Thoracic aorta (tissue), 2 donors: ENCODE measurements at places on chromosomes 12 and 14.

GRCh38 chr14:62301911-62302310 is 539.7 kb downstream of the SNAPC1 start:
- DNase-seq = no peak
- no peak overlapping the region for H3K27ac ChIP-seq
- H3K27me3 ChIP-seq = no peaks in the 10 kb centered on the region
- no peaks in the 10 kb centered on the region for H3K36me3 ChIP-seq
- H3K4me1 ChIP-seq = no peaks in the 10 kb centered on the region

DNA sequence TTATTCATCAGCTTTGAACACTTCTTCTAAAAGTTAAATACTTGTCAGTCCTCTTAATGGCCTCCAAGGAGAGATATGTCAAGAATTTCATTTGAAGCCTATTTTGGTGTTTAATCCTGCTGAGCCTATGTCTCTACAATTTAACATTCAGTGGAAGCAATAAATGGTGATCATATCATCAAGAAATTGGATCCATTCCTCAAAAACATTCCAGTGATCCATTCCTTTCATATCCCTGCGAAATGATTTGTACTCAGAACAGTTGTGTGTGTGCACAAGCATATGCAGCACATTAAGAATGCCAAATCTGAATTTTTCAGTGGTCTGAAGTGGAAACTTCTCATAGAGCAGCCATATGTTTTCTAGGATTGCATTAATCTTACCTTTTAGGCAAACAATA is 373.7 kb upstream of the SYT1 start:
- H3K4me3 ChIP-seq = no peak overlapping the region
- H3K27me3 ChIP-seq = no peaks in the 10 kb centered on the region
- no peaks in the 10 kb centered on the region for H3K4me1 ChIP-seq
- H3K27ac ChIP-seq = no peak overlapping the region
- DNase-seq = no peak
- no peaks in the 10 kb centered on the region for H3K36me3 ChIP-seq

DNA sequence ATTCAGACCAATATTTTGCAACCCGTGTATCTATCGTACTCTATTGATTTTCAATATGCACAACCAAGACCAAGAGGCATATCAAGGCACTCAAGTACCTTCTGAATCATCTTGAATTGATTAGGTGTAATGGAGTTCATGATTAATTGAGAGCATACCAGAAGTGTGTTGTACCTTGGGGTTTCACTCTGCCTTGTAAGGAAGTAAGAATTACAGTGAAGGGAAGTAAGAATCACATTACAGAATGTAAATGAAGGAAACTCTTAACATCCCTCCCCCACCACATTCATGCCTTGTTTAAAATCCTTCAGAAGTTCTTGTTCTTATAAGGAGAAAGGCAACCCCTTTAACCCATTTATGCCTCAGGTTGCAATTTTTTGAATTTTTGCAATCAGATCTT is 5.4 kb upstream of the MGAT4C start:
- no peaks in the 10 kb centered on the region for H3K36me3 ChIP-seq
- peaks cover 12% of the 10 kb centered on the region for H3K4me1 ChIP-seq
- DNase-seq = no peak
- no peak overlapping the region for H3K27ac ChIP-seq
- H3K4me3 ChIP-seq = no peak overlapping the region
- H3K27me3 ChIP-seq = no peaks in the 10 kb centered on the region

GRCh38 chr14:58747181-58747580 is 109.4 kb downstream of the DACT1 start:
- H3K36me3 ChIP-seq = no peaks in the 10 kb centered on the region
- no peaks in the 10 kb centered on the region for H3K27me3 ChIP-seq
- no peak overlapping the region for H3K4me3 ChIP-seq
- no peak for DNase-seq
- no peak overlapping the region for H3K27ac ChIP-seq

DNA sequence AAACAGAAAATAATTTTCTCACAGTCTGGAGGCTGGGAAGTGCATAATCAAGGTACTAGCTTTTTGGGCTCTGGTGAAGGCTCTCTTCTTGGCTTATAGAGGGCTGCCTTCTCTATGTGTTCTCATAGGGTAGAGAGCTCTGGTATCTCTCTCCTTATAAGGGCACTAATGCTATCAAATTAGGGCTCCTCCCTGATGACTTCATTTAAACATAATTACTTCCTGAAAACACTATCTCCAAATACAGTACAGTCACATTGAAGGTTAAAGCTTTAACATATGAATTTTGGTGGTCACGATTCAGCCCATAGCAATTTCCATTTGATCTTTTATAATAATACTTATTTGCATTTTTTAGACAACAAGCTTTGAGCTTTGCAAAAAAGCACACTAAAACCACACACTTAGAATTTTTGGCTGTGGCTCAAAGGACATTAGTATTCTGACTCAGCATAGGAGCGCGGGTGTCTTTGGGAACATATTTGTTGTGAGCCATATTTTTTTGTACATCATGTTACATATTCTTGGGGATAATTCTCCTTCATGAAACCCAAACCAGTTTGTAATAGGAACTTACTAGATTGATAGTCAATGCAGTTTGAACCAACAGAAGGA is 808.1 kb upstream of the FBXO33 start:
- DNase-seq = no peak
- no peak overlapping the region for H3K27ac ChIP-seq
- no peaks in the 10 kb centered on the region for H3K4me1 ChIP-seq
- no peak overlapping the region for H3K4me3 ChIP-seq
- no peaks in the 10 kb centered on the region for H3K27me3 ChIP-seq

DNA sequence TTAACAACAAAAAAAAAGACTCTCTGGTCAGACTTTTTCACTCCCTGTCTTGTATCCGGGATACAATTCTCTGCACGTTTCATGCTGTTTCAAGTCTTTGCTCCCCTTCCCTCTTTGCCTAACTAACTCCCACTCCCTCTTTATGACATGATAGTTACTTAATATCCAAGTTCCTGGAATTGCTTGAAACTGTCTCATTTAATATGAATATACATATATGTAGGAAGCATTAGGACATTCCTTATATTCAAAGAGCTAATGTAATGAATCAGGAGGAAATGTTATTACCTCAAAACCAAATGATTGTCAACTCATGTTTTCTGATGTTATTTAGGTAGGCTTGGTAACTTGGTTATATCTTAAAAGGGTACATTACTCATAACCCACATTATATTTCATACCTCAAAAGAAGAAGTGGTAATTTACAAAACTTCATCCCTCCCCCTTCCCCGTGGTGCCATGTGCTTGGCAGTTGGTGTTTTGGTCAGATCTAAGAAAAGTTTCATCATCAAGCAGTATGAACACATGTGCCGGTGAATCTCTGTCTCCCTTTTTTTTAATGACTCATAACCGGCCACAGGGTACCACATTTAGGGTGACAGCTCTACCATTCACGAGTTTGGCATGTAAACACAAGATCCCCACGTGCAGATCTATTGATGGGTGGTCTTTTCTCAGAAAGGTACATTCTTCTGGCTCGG is 56.5 kb downstream of the HCAR2 start:
- no peaks in the 10 kb centered on the region for H3K4me1 ChIP-seq
- no peak overlapping the region for H3K27ac ChIP-seq
- no peaks in the 10 kb centered on the region for H3K36me3 ChIP-seq

- H3K27me3 ChIP-seq = no peaks in the 10 kb centered on the region
- H3K27ac ChIP-seq = no peak overlapping the region
- no peak overlapping the region for H3K4me3 ChIP-seq
- no peaks in the 10 kb centered on the region for H3K4me1 ChIP-seq
- no peaks in the 10 kb centered on the region for H3K36me3 ChIP-seq
- no peak for DNase-seq
These were observed 1.5 kb downstream of the BCL2L14 start for GRCh38 chr12:12072064-12072760.

GRCh38 chr12:71415336-71416231 is 24.0 kb upstream of the LGR5 start:
- no peaks in the 10 kb centered on the region for H3K27me3 ChIP-seq
- H3K4me3 ChIP-seq = no peak overlapping the region
- no peaks in the 10 kb centered on the region for H3K36me3 ChIP-seq
- no peak for DNase-seq

DNA sequence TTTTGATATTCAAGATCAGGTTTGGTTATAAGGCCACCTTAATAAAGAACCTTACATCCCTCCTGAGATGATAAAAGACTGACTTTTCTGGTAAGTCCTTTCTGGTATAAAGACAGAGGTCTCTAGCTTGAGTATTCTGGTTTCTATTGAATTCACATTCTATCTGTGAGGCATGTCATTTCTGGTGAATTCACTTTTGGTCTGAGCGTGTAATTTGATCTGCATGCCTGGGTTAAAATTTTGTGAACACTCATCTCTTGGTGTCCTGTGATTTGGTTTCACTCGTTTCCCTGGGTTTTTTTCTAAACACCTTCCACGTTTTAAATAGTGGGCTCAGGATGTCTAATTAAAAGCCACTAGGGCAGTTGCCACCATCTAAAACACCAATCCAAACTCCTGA is 12.2 kb downstream of the EIF5 start:
- no peaks in the 10 kb centered on the region for H3K27me3 ChIP-seq
- no peak for DNase-seq
- H3K4me1 ChIP-seq = no peaks in the 10 kb centered on the region
- H3K4me3 ChIP-seq = no peak overlapping the region
- H3K36me3 ChIP-seq = peaks cover 15% of the 10 kb centered on the region

DNA sequence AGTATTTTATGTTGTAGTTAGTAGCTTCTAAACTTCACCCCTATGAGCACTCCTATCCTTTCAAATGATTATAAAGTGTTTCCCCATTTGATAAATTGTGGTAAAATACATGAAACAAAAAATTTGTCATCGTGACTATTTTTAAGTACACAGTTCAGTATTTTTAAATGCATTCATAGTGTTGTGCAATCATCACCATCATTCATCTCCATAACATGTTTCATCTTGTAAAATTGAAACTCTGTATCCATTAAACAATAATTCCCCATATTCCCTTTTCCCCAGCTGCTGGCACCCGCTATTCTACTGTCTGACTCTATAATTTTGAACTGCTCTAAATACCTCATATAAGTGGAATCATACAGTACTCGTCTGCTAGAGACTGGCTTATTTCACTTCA is 52.5 kb downstream of the ATP23 start:
- H3K4me1 ChIP-seq = no peaks in the 10 kb centered on the region
- H3K27ac ChIP-seq = no peak overlapping the region
- no peaks in the 10 kb centered on the region for H3K27me3 ChIP-seq
- no peak overlapping the region for H3K4me3 ChIP-seq
- H3K36me3 ChIP-seq = no peaks in the 10 kb centered on the region

- H3K27ac ChIP-seq = no peak overlapping the region
- H3K4me1 ChIP-seq = no peaks in the 10 kb centered on the region
- DNase-seq = no peak
- no peaks in the 10 kb centered on the region for H3K27me3 ChIP-seq
- no peak overlapping the region for H3K4me3 ChIP-seq
These were observed 250.9 kb upstream of the OR4E1 start for GRCh38 chr14:21924479-21924878.

DNA sequence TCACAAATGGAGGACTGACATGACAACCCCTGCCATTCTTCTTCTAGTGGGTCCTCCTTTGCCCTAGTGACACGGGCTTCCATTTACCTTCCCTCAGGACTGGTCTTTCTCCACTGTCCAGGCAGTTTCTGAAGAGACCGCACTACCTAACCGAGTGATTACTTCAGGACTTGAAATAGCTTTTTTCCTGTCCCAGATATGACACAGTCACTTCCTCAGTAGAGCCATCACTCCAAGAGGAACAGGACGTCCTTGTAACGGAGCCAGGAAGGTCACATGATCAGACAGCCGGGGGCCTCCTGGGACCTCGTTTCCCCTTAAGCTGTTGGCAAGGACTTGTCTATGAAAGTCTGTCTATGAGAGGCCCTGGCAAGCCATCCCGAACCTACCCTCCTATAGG is 62.3 kb downstream of the FOS start:
- no peak overlapping the region for H3K4me3 ChIP-seq
- DNase-seq = peak; percentile 49
- no peak overlapping the region for H3K27ac ChIP-seq
- no peaks in the 10 kb centered on the region for H3K27me3 ChIP-seq
- no peaks in the 10 kb centered on the region for H3K36me3 ChIP-seq

DNA sequence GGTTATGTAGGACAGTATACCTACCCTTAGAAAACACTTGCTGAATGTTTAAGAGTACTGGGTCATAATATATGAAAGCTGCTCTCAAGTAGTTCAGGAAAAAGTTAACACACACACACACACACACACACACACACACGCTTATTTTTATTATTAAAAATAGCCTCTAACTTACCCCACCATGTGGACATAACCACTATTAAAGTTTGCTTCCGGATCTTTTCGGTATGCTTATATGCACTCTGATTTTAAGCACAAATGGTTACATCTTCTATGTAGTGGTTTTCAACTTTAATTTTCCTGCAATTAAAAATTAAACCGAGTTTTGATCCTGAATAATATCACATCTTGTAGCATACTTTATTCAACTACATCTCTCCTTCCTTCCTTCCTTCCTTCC is 84.9 kb upstream of the TRAF3 start:
- no peaks in the 10 kb centered on the region for H3K27me3 ChIP-seq
- H3K27ac ChIP-seq = no peak overlapping the region
- DNase-seq = no peak

GRCh38 chr12:79056775-79057174 is 192.2 kb downstream of the SYT1 start:
- no peaks in the 10 kb centered on the region for H3K36me3 ChIP-seq
- no peak overlapping the region for H3K27ac ChIP-seq
- H3K4me3 ChIP-seq = no peak overlapping the region

GRCh38 chr12:113917393-113917792 is 48.7 kb downstream of the RBM19 start:
- H3K4me1 ChIP-seq = no peaks in the 10 kb centered on the region
- no peak overlapping the region for H3K4me3 ChIP-seq
- peaks cover 39% of the 10 kb centered on the region for H3K36me3 ChIP-seq
- no peak overlapping the region for H3K27ac ChIP-seq
- H3K27me3 ChIP-seq = no peaks in the 10 kb centered on the region
- DNase-seq = no peak

DNA sequence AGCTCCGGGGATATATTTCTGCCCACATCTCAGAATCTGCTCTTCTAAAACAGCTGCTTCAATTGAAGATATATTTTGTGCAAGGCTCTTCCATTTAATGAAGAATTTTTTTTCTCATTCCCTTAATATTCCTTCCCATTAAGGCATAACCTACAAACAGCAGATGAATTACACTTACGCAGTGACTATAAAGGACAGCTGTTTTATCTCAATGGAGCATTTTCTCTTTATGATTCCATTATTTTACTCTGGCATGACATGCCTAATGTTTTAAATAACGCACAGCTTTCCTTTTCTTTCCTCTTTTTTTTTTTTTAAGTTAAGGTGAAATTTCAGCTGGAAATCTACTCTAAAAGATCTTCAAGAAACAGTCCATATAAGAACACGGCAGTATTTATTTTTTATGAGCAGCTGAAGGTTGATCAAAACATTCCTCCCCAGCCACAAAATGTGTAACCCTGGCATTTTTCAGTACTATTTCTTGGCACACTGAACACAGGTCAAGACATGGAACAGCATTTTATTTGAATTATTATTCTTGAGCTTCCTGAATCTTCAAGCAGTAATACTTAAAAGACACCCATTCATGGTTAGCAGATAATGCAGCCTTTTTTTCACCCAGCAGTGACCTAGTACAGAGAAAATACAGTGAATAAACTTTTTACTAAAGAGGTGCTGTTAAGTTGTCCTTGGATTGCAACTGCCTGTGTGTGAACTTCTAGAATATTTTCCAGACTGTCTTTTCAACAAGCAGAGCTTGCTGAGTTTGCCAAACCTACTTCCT is 118.1 kb upstream of the FOXN3 start:
- DNase-seq = no peak
- H3K4me3 ChIP-seq = no peak overlapping the region
- H3K4me1 ChIP-seq = peaks cover 25% of the 10 kb centered on the region
- H3K27ac ChIP-seq = no peak overlapping the region
- H3K27me3 ChIP-seq = no peaks in the 10 kb centered on the region
